NCI-H2029 (cell line): ENCODE measurements at places on chromosomes 12 and 14.

DNA sequence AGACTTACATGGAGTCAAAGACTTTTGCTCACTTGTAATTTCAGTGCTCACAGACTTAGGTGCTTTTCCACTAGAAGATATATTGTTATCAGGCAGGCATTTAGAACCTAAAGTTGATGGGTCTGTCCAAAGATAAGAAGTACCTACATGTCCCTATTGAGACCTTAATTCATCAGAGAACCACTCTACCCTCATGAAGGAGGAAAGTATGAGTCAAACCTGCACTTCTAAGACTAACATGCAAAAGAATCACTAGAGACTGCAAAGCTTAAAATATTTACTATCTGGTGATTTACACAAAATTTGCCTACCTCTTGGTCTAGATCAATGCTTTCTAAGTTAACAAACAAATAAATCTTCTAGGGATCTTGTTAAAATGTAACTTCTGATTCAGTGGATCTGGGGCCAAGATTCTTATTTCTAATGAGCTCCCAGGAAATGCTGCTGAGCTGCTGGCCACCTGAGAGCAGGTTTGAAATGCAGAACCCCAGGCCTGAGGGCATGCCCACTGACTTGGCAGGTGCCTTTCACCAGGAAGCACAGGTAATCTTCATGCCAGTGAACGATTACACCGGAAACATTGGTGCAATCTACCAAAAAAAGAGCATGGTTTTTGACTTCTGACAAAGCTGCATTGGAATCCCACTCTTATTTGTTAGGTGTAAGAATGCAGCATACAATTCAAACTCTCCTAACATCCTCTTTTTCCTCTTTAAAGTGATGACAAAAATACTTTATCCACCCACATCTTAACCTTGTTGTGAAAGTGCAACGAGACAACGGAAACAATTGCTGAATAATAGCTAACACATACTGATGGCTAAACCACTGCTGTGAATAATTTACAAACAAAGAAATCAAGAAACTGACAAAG is 214.2 kb downstream of the ADAMTS20 start:
- DNase-seq, result no peak

DNA sequence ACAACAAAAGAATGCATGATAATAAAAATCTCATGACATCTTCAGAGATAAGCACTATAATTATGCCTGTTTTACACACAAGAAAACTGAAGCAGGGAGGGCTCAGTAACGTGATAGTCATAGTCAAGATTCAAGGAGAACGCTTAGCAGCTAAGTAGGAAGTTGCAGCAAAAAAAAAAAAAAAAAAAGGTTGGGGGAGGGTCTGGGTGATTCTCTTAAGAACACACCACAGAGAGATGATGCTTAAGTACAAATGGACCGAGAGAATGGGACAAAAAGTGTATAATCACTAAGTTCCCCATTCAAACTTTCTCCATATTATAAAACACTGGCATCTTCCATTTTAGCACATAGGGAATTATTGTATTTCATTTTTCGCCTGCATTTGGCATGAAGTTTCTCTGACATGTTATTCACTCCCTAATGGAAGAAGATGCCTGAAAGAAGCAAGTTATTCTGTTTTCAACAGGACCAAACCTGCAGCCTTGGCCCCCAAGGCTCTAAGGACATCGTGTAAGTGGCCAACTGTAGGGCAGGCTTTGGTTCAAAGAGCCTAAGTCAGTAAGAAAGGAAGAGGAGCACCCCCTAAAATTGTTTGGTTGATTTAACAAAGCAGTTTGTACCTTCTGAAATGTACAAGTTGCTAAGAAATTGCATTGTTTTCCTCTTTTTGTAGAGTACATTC is 142.9 kb upstream of the TMPO start:
- no peak for DNase-seq

- DNase-seq, result no peak
These were observed 73.5 kb upstream of the ARHGAP5 start for GRCh38 chr14:32003585-32003984.

GRCh38 chr14:77590845-77591485 is 25.5 kb downstream of the SPTLC2 start:
- peak; percentile 55 for DNase-seq

- DNase-seq, result no peak
These were observed 332.1 kb downstream of the NELL2 start for GRCh38 chr12:44544018-44544417.

GRCh38 chr14:102295270-102295669 is 9.7 kb downstream of the MOK start:
- DNase-seq, result no peak

- no peak for DNase-seq
These were observed 217.1 kb upstream of the AMIGO2 start for GRCh38 chr12:47296828-47297227.

DNA sequence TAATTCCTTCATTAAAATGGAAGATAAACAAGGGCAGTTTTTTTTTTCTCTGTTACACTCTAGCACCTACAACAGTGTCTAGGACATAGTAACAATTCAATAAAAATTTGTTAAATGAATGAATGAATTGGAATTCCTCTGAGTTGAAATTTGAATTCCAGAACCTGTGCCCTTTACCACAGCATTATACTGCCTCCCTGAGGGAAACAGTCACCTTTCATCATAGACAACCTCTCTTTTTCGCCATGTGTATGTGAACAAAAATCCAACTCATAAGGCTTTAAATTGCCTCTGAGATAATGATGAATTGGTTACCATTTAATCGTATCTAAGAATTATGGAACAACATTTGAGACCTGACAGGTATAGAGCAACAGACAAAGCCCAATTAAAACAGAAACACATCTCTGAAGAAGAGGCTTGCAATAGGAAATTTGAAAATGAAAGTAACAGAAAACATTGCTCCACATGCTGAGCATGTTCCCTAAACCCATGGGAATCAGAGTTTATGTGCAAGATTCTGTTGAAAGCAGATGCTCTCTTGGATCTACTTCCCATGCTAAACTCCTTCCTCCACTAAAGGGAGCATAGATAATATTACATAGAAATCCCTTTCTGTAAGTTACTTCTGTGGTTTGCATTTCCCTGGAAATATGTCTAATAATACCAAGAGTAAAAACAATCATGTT is 657.8 kb downstream of the GALC start:
- no peak for DNase-seq

GRCh38 chr12:105916760-105917039 is 222.1 kb downstream of the NUAK1 start:
- no peak for DNase-seq
